ENCODE measurements at places on chromosomes 3 and 15.

GRCh38 chr3:52218937-52219650 is 6.4 kb downstream of the TLR9 start:
- DNase-seq, result no peak

DNA sequence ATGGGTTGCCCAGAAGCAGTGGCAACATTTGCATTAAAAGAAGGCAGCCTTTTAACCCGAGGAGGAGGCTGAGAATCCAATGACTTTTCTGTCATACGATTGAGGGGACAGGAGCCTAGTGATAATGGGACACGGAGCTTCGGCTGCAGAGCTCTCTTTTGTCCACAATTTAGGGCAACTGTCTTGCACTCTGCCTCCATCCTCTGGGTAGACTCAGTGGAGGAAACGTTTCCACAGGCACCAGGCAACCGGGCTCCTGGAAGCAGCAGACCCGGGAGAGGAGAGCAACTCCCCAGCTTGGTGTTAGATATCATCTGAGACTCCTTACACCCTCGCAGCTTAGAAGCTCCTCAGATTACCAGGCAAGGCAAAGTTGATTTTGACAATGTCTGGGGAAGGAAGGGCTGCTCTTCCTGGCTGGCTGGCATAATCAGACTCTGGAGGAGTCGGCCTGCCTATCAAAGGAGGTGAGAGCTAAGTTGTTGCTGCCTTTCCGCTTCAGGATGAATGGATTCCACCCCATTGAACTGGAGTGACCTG is 43.5 kb upstream of the RNU6-1 start:
- no peak for DNase-seq

DNA sequence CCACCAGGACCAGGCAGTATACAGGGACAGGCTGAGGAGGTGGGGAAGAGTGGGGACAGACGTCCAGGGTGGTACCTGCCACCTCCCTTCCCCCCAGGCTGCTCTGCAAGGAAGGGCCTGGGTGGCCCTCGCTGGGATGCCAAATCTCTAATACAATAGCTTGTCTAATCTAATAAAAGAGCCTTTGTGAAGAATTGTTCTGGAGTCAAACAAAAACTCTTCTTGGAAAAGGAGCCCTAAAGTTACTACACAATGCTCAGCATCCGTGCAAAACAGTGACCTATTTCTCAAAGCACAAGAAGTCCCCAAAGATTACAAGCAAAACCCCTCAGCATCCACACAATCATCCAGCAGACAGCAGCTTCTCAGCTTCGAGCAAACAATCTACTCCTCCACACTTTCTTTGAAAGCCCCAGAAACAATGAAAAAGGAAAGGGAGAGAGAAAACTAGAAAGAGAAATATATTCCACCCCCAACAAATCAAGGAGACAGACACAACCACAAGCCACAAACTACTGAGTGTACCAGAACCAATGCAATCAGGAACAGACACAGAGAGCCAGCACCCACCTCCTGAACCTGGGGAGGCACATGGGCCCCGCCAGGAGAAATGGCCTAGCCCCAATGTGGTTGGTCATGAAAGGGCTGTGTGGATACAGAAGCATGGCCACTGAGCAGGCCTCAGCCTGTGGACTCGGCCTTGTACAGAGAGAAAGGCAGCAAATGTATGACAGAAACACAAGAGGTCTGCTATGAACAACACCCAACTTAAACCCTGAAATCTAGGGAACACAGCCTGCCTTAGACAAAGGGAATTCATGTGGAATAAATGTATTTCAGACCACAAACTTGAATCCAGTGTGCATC is 177.1 kb upstream of the CHRNA7 start:
- DNase-seq, result no peak

- DNase-seq, result no peak
Observed at GRCh38 chr15:81859737-81860516, 185.9 kb downstream of the MEX3B start.

- no peak for DNase-seq
Observed at GRCh38 chr15:74384881-74385643, 17.6 kb upstream of the CYP11A1 start.

DNA sequence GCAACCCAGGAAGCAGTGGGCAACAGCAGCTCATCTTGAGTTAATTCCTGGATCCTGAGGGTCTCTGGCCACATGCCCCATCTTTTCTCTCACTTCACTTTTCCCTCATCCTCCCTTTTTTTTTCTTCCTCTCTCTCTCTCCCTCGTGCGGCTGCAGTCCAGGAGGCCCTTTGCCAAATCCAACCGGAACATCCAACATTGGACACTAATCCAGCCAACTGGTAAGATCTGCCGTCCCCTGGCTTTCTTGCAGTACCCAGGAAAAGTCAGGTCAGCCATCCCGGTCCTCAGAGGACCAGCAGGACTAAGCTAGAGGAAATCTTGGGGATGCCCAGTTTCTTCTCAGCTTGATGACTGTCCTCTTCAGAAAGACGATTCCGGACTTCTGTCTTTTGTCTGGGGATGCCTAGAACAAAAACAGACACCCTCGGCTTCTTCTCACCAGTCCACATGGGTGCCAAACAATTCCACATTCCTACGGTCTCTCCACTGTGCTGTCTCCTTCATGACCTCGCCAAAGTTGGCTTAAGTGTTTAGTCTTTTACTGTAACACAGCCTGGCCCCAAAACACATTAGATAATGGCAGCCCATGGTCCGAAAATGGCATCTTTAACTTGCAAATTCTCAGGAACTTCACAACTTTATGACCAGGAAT is 115.6 kb downstream of the GSK3B start:
- DNase-seq, result no peak

DNA sequence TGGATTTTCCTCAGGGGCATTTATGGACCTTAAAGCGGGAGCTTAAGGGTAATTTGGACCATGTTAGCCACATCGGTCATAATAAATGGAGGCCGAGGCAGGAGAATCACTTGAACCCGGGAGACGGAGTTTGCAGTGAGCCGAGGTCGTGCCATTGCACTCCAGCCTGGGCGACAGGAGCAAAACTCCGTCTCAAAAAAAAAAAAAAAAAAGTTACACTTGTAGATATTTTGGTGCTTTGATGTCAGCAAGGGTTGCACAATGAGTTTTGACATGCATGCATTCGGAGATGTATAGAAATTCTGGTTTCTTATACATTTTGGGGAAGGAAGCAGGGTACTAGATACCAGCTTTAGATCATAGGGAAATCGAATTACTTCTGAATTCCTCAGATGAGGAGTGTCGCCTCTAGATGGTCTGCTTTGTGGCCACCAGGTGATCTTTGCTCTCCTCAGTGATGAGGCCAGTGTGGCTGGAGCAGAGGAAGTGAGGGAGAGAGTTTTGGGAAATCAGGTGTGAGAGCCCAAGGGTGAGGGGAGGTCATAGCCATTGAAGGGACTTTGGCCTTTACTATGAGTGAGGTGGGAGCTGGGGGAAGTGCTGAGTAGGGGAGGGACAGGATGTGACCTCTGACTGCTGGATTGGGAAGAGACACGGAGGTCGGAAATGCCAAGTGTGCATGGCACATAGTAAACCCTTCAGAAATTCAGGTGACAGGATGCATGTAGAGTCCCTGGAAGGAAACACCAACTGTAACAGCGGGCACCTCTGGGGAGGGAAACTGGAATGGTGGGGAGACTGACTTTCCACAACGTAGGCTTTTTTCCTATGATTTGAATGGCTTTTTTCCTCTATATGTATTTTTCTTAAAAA is 8.4 kb upstream of the RBSN start:
- no peak for DNase-seq
